Left ventricle myocardium inferior (tissue), 1 donor: ENCODE measurements at places on chromosomes 5 and 9. TPM values are rescaled to one million over a fixed set of nuclear protein-coding genes. Genes with fewer than 3 reads are reported as not detected.

GRCh38 chr9:109639674-109640579, 140.1 kb upstream of the PALM2AKAP2 start:
- peaks cover 22% of the 10 kb centered on the region for H3K4me1 ChIP-seq
- H3K36me3 ChIP-seq = no peaks in the 10 kb centered on the region
- H3K27ac ChIP-seq = peak overlapping the region; percentile 12
- peak overlapping the region; percentile 73 for H3K4me3 ChIP-seq
- DNase-seq = peak; percentile 24

DNA sequence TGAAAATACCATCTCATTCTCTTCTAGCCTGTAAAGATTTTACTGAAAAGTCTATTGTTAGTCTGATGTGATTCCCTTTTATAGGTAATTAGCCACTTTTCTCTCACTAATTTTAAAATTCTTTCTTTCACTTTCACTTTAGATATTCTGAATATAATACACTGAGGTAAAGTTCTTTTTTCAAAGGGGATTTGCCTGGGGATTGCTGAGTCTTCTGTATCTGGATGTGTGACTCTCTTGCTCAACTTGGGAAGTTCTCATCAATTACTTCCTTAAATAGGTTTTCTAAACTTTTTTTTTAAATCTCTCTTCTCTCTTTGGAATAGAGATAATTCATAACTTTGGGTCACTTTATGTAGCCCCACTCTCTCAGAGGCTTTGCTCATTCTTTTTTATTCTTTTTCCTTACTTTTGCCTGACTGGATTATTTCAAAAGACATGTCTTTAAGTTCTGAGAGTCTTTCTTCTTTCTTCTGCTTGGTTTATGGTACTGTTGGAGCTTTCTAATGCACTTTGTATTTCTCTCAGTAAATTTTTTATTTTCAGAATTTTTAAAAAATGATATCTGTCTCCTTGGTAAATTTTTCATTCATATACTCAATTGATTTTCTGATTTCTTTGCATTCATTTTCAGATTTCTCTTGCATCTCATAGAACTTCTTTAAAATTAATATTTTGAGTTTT, 55.9 kb upstream of the IL12B start:
- H3K27ac ChIP-seq = no peak overlapping the region
- DNase-seq = no peak
- H3K27me3 ChIP-seq = no peaks in the 10 kb centered on the region
- H3K4me3 ChIP-seq = no peak overlapping the region
- no peaks in the 10 kb centered on the region for H3K36me3 ChIP-seq

GRCh38 chr5:139757727-139758509, 37.7 kb upstream of the PSD2 start:
- H3K4me1 ChIP-seq = peaks cover 10% of the 10 kb centered on the region
- no peaks in the 10 kb centered on the region for H3K36me3 ChIP-seq
- no peak overlapping the region for H3K27ac ChIP-seq

DNA sequence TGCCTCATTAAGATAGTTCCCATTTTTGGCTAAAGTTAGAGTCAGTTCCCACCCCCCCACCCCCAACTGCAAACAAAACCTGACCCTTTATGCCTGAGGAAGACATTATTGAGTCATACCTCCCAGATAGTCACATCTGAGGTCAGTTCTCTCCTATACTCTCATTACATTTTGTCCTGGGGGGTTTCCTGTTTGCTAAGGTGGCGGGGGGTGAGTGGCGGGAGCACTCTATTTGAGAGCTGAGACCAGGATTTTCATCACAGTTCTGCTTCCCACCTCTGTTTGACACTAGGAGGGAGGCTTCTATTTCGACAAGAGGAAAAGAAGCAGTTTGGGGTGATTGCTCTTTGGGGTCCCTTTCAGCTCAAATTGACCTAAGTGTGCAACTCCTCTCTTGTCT, 59.4 kb upstream of the ICE1 start:
- DNase-seq = no peak
- no peak overlapping the region for H3K27ac ChIP-seq

GRCh38 chr5:169778622-169779596, 141.8 kb downstream of the DOCK2 start:
- no peaks in the 10 kb centered on the region for H3K4me1 ChIP-seq
- no peak for DNase-seq
- H3K36me3 ChIP-seq = no peaks in the 10 kb centered on the region
- no peaks in the 10 kb centered on the region for H3K27me3 ChIP-seq

DNA sequence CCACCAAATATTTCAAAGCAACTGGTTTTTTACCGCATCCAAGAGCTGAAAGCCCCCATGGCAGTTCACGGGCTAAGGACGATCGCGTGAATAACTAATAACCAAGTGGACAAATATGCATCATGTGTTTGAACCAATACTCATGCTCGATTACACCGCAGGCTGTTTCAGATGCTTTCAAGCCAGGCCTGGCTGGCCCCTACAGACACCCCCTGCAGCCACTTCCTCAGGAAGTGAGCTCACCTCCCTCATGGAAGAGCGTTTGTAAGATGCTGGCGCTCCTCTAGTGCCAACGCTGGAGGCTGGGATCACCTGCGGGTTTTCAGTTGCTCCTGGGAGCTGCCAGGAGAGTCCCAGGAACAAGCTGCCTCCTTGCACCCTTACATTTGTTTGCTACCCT, 53.9 kb upstream of the PTCH1 start:
- H3K36me3 ChIP-seq = no peaks in the 10 kb centered on the region
- H3K4me3 ChIP-seq = no peak overlapping the region
- H3K27me3 ChIP-seq = peaks cover 85% of the 10 kb centered on the region

DNA sequence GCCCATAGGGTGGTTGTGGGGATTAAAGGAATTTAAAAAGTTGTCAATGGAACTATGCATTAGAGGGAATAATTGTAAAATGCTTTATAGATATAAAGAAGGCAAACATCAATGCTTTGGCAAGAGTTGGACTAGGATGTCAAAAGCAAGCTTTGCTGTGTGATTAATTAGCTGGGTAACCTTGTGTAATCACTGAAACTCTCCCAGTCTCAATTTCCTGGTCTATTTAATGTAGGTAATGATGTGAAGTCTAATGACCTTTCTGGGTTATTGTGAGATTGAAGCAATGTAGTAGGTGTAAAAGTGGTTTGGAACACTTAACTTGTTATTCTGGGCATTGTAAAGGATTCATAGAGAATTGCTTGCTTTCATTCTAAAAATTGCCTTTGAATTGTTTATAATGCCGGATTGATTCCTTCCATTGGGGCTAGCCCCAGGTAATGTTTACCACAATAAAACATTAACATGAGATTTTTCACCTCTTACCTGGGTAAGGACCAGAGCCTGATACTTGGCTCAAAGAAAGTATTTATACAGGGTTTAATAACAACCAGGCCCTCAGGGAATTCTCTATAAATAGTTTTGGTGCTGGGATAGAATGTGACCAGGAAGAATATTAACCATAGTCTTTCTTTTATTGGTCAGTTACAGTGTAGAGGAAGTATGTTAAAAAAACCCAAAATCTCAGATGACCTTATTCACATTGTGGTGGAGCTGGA, 30.0 kb upstream of the CLINT1 start:
- DNase-seq = no peak
- no peaks in the 10 kb centered on the region for H3K4me1 ChIP-seq
- no peaks in the 10 kb centered on the region for H3K27me3 ChIP-seq
- H3K4me3 ChIP-seq = no peak overlapping the region
- no peaks in the 10 kb centered on the region for H3K36me3 ChIP-seq
- H3K27ac ChIP-seq = no peak overlapping the region

- no peaks in the 10 kb centered on the region for H3K36me3 ChIP-seq
- no peaks in the 10 kb centered on the region for H3K4me1 ChIP-seq
- no peak for DNase-seq
Observed at GRCh38 chr5:130801963-130802362, 363.1 kb downstream of the HINT1 start.

- peaks cover 84% of the 10 kb centered on the region for H3K27me3 ChIP-seq
- no peaks in the 10 kb centered on the region for H3K36me3 ChIP-seq
- H3K4me1 ChIP-seq = no peaks in the 10 kb centered on the region
- no peak overlapping the region for H3K4me3 ChIP-seq
- no peak overlapping the region for H3K27ac ChIP-seq
Observed at GRCh38 chr9:114668146-114668545, 10.5 kb upstream of the TEX53 start.

- DNase-seq = no peak
- no peaks in the 10 kb centered on the region for H3K27me3 ChIP-seq
- H3K4me3 ChIP-seq = no peak overlapping the region
- H3K4me1 ChIP-seq = peaks cover 19% of the 10 kb centered on the region
Observed at GRCh38 chr5:107499776-107500175, 171.0 kb downstream of the EFNA5 start.

GRCh38 chr5:76874088-76874581, 24.3 kb downstream of the S100Z start:
- no peak overlapping the region for H3K4me3 ChIP-seq
- no peak overlapping the region for H3K27ac ChIP-seq
- no peaks in the 10 kb centered on the region for H3K27me3 ChIP-seq
- no peaks in the 10 kb centered on the region for H3K4me1 ChIP-seq
- H3K36me3 ChIP-seq = no peaks in the 10 kb centered on the region
- no peak for DNase-seq

- H3K27me3 ChIP-seq = peaks cover 81% of the 10 kb centered on the region
- peaks cover 20% of the 10 kb centered on the region for H3K4me1 ChIP-seq
- DNase-seq = no peak
- H3K4me3 ChIP-seq = peak within 1 kb of the TSS; percentile 61
Observed at GRCh38 chr5:33936381-33937016, at the start of gene RXFP3. Gene RXFP3, plus strand, starts transcription at chr5:33936386. Its CDS starts 355 bp downstream, at chr5:33936741.

- no peaks in the 10 kb centered on the region for H3K27me3 ChIP-seq
- DNase-seq = no peak
- H3K27ac ChIP-seq = no peak overlapping the region
Observed at GRCh38 chr9:14780251-14780650, 57.7 kb upstream of the CER1 start.

- H3K36me3 ChIP-seq = no peaks in the 10 kb centered on the region
- no peaks in the 10 kb centered on the region for H3K27me3 ChIP-seq
- no peaks in the 10 kb centered on the region for H3K4me1 ChIP-seq
- DNase-seq = no peak
Observed at GRCh38 chr5:84752780-84753179, 368.1 kb upstream of the EDIL3 start.

GRCh38 chr5:84249918-84250630, 134.6 kb downstream of the EDIL3 start:
- no peak for DNase-seq
- no peaks in the 10 kb centered on the region for H3K36me3 ChIP-seq
- H3K27ac ChIP-seq = no peak overlapping the region
- no peak overlapping the region for H3K4me3 ChIP-seq

GRCh38 chr9:87233899-87234455, 263.7 kb upstream of the DAPK1 start:
- no peaks in the 10 kb centered on the region for H3K36me3 ChIP-seq
- H3K27ac ChIP-seq = no peak overlapping the region
- no peak for DNase-seq

- H3K4me1 ChIP-seq = no peaks in the 10 kb centered on the region
- H3K27me3 ChIP-seq = no peaks in the 10 kb centered on the region
- no peak for DNase-seq
- no peak overlapping the region for H3K27ac ChIP-seq
- no peak overlapping the region for H3K4me3 ChIP-seq
- no peaks in the 10 kb centered on the region for H3K36me3 ChIP-seq
Observed at GRCh38 chr9:16069249-16069648, 516.4 kb downstream of the CCDC171 start.

DNA sequence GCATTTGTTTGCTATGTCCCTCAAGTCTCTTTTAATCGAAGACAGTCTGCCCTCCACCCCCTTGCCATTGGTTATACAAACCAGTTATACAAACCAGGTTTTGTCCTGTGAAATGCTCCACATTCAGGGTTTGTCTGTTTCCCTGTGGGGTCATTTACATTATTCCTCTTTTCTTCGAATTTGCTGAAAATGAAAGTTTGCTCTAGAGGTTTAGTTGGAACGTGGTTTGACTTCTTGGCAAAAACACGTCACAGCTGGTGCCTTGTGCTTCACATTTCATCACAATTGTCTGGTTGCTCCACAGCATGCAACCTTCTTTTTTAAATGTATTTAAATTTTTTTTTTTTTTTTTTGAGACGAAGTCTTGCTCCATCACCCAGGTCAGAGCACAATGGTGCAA, 4.2 kb upstream of the HAVCR2 start:
- H3K4me1 ChIP-seq = peaks cover 8% of the 10 kb centered on the region
- no peak for DNase-seq
- H3K27ac ChIP-seq = no peak overlapping the region
- H3K27me3 ChIP-seq = no peaks in the 10 kb centered on the region
- H3K4me3 ChIP-seq = no peak overlapping the region
- H3K36me3 ChIP-seq = no peaks in the 10 kb centered on the region

- no peaks in the 10 kb centered on the region for H3K4me1 ChIP-seq
- DNase-seq = no peak
- no peak overlapping the region for H3K4me3 ChIP-seq
- no peaks in the 10 kb centered on the region for H3K27me3 ChIP-seq
Observed at GRCh38 chr5:29382780-29383179, 1810.7 kb upstream of the CDH6 start.

The PCDHGA1 gene
- total RNA-seq = 3.1 TPM

The SLC34A1 gene
- not detected for total RNA-seq

The REEP2 gene
- total RNA-seq = 6.6 TPM

The KCNV2 gene
- not detected for total RNA-seq

The SCGB3A2 gene
- total RNA-seq = not detected

The ANGPTL2 gene
- 35.7 TPM for total RNA-seq

The PCDHB8 gene
- total RNA-seq = 2.1 TPM

The SKIC3 gene
- 62.0 TPM for total RNA-seq

The OCLN gene
- total RNA-seq = 2.0 TPM

The CER1 gene
- not detected for total RNA-seq

The C9orf85 gene
- 6.3 TPM for total RNA-seq

The LVRN gene
- 0.14 TPM for total RNA-seq
